Substantia nigra (tissue), 51 donors: ENCODE measurements at places on chromosomes 11 and 22.
A peak's percentile ranks its signal among the peaks of the same experiment; 100 is the strongest.

- DNase-seq = no peak
These were observed 34.6 kb downstream of the SLC6A5 start for GRCh38 chr11:20634044-20634443.

DNA sequence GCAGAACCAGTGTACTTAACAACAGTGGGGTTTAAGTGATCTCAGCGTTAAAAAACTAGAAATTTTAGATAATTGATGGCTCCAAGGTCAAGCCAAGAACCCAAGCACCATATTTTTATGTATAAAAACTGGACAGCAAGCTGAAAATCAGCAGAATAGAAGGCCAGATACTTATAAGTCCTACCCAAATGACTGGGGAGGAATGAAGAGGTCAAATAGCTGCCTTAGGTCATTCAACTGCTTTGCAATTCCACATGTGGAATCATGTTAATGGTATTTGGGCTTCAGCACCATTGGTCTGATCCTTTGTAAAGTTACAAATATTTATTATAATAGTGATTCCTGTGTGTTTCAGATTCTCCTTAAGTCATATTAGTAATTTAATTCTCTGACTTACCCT, 108.4 kb downstream of the FAT3 start:
- no peak for DNase-seq

GRCh38 chr11:7513234-7514098, at the start of gene PPFIBP2:
Gene PPFIBP2 (plus strand): TSS chr11:7513999. CDS start chr11:7549476, 35,477 bp downstream.
- peak; percentile 93 for DNase-seq

DNA sequence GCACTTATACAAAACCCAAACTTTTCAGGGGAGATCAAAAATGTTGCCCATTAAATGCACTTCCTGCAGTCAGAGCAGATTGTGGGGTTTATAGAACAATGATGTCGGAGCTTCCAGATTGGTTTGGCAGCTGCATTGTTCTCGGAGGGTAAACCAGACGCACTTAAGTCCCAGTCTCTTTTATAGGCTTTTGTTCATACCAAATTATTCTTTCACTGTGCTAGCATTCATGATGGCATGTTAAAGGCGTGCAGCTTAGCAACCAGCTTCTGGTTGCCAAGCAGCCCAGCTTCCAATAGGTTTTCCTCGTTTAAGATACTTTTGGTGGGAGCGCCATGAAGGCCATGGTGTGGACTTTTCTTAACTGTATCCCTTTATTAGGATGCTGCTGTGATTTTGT, 40.9 kb downstream of the ZC3H12C start:
- DNase-seq = no peak

DNA sequence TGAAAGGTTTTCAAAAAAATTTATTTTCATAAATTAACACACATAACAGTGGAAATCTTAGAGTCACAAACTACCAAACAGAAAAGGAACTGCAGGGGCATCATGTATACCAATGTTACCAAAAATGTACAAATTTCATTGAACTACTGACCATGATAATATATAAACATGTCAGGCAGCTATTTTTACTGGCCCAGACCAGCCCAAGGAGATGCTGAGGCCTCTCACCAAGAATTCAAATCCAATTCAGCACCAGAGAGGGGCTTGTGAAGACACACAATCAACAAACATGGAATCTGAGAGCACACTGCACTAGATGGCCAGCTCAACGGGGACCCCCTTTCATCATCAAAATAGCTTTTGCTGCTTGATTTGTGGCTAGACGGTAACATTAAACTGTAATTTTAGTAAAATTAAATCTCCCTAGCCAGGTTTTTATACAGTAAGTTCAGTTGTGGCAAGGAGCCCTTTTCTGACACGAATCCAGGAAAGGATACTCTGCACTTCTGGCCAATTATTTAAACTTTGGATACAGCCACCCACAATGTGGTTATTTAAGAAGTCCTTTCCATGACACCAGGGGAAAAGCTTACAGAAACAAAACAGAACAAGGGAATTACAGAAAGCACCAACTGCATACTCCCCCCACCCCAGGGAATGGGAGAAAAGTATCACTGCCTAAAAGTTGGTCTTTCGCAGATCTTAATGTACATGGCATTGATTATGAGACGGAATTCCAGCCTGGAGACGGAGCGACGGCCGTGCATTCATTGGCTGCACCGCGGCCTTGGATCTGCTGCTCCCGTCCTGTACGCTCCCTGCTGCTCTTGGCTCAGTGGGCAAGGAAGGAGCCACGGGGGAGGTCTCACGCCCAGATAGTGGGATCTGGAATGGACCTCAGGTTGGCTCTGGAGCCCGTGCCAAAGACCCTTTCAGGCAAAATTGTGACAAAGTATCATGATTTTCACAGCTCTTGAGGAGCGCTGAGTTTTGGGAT, 19.6 kb upstream of the PISD start:
- DNase-seq = no peak

DNA sequence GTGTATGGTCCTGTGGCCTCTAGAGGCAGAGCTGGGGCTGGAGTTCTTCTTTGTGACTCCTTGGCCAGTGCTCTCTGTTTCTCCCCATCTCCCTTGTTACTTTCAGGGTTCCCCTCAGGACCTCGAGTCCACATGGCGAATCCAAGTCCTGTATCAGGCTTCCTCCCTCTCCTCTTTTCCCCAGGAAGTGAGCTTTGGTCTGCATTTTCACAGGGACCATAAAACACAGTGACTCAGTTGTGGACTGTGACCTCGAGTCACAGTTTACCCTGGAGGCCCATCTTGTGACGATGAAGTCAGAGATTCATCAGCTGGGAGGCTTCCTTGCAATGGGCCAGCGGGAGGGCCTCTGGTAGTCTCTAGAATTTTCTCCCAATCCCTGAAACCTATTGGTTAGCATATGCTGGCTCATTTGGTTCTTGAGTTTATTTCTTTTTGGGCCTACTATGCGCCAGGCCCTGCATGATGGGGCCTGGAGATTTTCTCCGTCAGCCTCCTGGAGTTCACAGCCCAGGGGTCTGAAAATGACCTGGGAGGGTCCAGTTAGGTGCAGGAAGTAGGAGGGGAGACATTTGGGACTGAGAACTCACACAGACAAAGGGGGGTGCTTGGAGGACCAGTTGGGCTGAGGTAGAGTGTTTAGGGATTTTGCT, 100.8 kb downstream of the KIAA1671 start:
- DNase-seq = no peak

- DNase-seq = no peak
These were observed 2158.5 kb upstream of the RAG2 start for GRCh38 chr11:38756537-38756936.

DNA sequence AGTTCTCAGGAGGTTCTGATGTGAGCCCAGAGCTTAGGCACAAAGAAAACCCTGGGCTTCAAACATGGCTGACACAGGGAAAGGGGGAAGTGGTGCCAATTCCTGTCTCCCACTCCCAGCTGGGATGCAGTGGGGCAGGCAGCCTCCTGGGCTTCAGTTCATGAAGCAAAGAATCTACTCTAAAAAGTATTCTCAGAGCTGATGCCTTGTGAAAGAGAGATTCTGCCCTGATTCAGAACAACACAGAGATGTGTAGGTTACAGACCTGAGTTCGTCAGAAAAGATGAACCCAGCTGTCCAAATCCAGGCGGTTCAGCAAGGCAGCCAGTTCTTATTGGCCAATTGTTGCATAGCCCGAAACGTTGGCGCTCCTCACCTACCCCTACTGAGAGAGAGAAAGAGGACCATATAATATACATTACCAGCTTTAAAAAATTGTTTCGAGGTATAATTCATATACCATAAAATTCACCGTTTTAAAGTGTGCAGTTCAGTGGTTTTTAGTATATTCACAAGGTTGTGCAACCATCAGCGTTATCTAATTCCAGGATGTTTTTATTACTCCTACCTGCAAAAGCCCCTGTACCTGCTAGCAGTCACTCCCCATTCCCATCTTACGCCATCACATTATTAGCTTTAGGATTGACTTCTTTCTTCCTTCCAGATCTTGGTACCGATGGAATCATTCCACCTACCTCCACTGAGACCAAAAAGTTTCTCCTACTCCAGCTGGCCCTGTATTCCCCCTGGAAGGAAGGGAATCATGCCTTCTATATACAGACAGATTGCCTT, 7.2 kb upstream of the TLCD5 start:
- DNase-seq = no peak

DNA sequence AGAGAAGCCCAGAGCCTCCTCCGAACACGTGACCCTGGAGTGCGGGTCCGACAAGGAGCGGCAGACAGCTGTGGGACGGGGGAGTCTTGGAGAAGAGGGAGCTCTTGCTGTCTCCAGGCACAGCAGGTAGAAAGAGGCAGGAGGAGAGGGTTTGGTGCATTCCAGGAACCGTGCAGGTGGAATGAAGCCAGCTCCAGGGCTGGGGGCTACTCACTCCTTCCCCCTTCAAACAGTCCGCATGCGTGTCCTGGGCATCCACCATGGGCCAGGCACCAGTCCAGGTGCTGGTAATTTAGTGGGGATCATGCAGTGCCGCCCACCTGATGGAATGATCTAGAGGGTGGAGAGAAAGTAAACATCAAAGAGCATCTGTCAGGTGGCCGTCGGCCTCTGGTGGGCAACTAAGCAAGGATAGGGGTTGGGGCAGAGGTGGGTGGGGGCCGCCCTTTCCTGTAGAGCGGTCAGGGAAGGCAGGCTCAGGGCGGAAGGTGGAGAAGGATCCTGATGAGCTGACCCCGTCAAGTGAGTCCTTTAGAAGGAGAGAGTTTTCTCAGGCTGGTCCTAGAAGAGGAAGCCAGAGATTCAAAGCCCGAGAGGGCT, 850.0 kb downstream of the TBC1D22A start:
- no peak for DNase-seq

- no peak for DNase-seq
These were observed 242.7 kb upstream of the NCAM1 start for GRCh38 chr11:112718483-112718882.

- no peak for DNase-seq
These were observed 97.7 kb upstream of the APOA1 start for GRCh38 chr11:116935089-116935488.

- DNase-seq = no peak
These were observed 136.9 kb downstream of the FEZ1 start for GRCh38 chr11:125359130-125359529.

DNA sequence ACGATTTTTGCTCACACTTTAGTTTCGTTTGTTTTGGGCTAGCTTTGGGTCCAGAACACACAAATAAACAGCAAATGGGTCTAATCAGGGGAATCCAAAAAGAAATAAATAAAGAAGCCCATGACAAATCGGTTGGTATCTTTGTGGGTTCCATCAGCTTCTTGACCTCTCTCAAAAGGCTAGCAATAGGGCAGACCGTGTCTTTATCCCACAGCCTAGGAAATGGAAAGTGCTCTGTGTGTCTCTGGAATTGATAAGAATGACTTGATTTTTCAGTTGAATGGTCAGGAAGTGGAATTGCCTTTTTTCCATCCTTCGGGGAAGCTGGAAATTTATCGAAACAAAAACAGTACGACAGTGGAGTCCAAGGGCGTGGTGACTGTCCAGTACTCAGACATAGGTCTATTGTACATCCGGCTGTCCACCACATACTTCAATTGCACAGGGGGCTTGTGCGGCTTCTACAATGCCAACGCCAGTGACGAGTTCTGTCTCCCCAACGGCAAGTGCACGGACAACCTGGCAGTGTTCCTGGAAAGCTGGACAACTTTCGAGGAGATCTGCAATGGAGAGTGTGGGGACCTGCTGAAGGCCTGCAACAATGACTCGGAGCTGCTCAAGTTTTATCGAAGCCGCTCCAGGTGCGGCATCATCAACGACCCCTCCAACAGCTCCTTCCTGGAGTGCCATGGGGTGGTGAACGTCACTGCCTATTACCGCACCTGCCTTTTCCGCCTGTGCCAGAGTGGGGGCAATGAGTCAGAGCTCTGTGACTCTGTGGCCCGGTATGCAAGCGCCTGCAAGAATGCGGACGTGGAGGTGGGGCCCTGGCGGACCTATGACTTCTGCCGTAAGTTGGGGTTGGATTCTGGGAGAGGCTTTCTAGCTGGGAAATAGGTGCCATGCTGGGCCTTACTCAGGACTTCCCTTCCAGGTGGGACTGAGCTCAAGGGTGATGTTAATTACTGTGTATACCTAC, 28.6 kb downstream of the TECTA start:
- no peak for DNase-seq

DNA sequence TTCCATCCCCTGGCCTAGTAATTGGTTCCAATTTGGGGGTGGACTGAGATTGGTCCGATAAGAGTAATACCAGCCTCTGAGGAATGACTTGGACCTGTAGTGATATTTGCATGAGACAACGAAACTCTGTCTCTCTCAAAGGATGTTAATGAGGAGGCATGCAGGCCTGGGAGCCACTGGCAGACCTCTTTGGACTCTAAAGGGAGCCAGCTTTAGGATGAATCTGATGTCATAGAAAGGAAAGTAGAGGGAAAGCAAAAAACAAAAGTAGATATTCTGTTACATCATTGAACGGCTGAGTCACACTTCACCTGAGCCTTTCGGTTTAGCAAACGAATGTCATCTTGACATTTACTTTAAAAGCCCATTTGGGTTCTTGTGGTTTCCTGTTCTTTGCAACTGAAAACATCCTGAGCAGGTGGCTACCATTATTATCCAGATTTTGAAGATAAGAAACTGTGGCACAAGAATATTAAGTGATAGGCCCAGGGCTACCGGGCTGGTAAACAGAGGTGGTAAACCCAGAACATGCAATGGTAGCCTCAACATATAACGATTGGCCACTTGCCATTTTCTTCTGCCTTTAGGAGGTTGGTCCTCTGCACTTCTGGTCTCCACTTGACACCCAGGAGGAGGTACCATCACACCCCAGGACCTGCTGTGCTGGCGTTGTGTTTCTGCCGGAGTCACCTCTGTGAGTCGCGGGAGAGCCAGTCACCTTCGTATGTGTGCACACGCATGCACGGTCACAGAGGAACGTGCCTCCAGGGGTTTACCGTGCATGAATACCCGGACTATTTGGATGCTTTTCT, 42.7 kb downstream of the RTL6 start:
- no peak for DNase-seq

DNA sequence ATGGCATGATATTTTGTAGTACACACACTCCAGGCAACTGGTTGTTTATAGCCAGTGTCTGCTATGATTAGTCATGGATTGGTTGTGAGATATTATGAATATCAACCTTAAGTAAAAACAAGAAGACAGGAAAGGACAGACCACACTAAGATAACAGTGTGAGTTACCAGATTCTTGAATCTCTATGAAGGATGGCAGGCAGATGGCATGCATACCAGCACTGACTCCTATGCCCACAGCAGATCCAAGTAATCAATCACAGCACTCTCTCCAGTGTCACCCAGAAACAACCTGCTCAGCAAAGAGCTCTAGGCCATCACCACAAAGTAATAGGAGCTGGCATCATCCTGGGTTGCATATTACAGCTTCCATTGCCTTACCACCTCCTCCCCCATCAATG, 116.6 kb downstream of the GALNT18 start:
- DNase-seq = no peak

DNA sequence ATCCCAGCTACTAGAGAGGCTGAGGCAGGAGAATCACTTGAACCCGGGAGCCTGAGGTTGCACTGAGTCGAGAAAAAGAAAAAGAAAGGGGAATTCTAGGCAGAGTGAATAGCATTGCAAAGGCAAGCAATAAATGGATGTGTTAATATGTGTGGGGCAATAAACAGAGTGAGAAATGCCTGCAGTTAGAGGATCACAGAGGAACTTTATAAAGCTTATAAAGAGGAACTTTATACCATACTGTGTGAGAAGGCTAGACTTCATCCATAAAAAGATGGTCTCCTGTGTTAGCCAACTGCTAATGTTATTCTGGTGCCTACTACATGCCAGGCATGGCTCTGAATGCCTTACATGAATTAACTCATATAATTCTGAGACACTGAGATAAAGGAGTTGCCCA, 841 bp downstream of the B3GNT6 start:
- DNase-seq = no peak

- DNase-seq = no peak
These were observed 123.8 kb downstream of the RAB38 start for GRCh38 chr11:88051396-88051795.
